Naive B cell (primary cell): ENCODE measurements at places on chromosomes 7 and 10. TPM values are rescaled to one million over a fixed set of nuclear protein-coding genes. Genes with fewer than 3 reads are reported as not detected.

GRCh38 chr10:44014644-44015250 lies 366.1 kb upstream of the ZNF32 start:
- DNase-seq, result no peak

- no peak for DNase-seq
These were observed 356.9 kb upstream of the GALNT17 start for GRCh38 chr7:70774950-70775527.

DNA sequence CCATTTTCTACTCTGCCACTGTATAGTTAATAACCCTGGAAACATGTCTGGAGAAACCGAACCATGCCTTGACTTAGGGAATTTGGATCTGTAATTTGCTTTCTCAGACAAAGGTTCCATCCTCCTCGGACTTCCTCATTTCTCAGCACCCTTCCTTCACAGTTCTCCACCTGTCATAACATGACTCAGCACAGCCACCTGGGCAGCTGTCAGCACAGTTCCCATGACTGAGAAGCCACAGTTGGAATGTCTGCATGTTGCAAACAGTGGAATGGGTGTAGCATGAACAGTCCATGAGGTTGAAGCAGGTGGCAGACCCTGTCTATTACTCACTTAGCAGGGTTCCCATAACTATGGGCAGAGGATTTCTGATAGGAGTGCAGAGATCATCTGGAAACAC lies 634 bp upstream of the OR9A4 start:
- DNase-seq, result no peak

DNA sequence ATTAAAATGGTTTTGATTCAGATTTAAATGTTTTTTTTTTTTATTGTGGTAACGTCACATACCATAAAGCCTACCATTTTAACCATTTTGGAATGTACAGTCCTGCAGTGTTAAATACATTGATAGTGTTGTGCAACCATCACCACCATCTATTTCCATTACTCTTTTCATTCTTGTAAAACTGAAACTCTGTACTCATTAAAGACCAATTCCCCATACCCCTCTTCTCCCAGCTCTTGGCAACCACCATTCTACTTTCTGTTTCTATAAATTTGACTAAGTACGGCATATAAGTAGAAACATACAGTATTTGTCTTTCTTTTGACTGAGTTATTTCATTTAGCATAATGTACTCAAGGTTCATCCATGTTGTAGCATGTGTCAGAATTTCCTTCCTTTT lies 96.2 kb downstream of the EXOC4 start:
- no peak for DNase-seq

DNA sequence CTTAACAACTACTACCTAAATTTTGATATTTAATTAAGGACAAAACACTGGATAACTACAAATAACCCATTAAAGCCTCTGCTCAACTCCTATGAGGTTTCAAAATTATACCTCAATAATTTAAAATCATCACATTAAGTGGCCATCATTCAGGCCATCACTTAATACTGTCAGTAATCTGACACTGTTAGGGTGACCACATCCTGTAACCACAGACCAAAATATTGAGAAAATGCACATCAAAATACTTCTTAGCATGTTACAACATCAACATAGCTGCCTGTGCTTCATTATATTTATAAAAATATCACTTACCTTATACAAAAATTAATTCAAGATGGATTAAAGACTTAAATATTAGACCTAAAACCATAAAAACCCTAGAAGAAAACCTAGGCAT lies 23.3 kb downstream of the SEM1 start:
- DNase-seq, result no peak

GRCh38 chr10:49160814-49161213 lies 27.0 kb upstream of the FAM170B start:
- no peak for DNase-seq

DNA sequence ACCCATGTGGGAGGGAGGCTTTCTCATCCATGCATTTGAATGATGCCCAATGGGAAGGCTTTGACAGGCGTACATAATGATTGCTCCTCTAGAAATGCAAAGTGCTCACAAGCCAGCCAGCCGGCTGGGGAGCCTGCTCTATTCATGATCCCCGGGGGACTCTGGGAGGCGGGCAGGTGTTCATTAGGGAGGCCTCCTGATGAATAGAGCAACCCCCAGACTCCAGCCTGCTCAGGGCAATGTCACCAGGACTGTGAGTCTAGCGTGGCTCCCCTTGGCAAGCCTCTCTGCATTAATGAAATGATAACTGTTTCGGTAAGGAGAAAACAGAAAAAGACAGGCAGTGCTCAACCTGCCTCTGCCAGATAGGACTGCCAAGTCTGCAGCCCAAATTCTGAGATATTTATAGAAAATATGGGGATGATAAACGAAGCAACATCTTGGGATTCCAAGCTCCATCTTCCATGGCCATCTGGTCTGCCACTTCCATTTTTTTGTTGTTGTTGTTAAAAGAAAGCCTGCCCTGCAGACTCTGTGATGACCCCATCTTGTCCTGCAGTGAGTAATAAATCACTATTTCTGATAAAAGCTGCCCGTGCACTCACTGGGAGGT lies 236.4 kb downstream of the PRPF18 start:
- no peak for DNase-seq

- DNase-seq, result no peak
These were observed 22.6 kb upstream of the ICA1 start for GRCh38 chr7:8284606-8285005.

- DNase-seq, result no peak
These were observed 32.2 kb downstream of the ZCCHC24 start for GRCh38 chr10:79413196-79413595.

DNA sequence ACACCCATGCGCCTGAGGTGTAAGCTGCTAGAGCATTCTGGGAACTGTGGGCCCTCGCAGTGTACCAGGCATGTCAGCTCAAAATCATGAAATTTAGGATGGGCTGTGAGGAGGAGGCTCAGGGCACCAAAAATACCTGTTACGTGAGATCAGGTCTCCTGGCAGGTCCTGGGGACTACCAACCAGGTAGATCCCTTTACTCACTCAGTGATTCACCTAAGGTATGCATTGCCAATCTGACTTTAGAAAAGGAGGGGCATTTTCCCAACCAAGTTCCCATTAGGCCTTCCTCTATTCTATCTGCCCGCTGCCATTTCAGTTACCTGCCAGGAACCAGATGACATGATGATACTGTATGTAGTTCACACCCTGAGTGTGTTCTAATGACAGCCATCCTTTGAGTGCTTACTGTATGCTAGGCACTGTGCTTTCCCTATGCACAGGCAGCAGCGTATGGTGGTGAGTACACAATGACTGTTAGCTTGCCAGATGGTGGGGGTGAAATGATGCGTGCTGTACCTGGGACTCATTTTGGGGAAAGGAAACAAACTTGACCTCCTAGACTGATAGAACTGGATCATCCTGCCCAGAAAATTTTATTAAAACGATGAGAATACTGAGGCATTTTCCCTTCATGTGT lies 62.0 kb downstream of the CFAP58 start:
- DNase-seq, result no peak

DNA sequence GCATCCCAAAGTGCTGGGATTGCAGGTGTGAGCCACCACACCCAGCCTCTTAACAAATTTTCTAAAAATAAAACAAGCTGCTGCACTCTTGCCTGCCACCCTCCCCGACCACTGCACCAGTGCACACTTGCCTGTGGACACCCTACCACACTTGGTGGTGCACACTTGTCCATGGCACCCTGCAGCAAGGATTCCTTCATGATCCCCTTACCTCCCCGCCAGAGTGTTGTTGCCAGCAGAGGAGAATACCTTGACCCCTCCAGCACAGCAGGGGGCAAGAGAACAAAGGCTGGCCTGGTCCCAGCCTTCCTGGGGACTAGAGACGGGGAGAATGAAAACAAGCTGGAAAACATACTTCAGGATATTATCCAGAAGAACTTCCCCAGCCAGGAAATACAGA lies 65.9 kb upstream of the KCND2 start:
- DNase-seq, result no peak

GRCh38 chr7:104362756-104363155 lies 34.4 kb downstream of the LHFPL3 start:
- DNase-seq, result no peak

DNA sequence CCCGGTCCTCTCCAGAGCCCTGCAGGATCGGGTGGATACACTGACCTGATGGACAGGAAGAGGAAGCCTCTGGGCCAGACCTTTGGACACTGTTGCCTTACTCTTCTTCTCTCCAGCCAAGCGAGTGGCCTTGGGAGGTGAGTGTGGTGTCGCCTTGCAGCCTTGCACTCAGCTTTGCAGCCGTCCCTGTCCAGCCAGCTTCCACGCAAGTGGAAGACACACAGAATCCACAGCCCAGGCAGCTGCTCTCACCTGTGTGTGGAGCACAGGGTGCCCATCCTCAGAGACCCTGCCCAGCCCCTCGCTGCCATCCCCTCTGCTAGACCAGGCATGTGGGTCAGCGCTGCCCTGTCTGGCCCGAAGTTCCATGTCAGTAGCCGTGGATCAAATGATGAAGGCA lies 239.1 kb downstream of the EBF3 start:
- no peak for DNase-seq

GRCh38 chr7:41930538-41931262 lies 227.8 kb upstream of the INHBA start:
- DNase-seq, result no peak

DNA sequence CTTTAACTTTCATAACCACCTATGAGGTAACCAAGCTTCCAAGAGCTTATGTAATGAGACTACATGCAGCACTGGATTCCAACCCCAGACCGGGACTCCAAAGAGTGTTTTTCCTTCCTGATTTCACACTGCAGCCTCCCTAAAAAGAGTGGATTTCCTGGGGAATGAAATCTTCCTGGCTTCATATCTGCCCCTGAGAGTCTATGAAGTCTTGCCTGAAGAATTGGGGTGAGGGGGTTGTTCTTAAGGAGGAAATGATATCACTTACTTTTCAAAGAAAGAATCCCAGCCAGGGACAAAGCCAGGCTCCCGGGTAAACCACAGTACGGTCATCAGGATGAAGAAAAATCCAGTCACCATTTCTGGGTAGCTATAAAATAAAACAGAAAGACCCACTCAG lies 29.7 kb downstream of the STMP1 start:
- no peak for DNase-seq

DNA sequence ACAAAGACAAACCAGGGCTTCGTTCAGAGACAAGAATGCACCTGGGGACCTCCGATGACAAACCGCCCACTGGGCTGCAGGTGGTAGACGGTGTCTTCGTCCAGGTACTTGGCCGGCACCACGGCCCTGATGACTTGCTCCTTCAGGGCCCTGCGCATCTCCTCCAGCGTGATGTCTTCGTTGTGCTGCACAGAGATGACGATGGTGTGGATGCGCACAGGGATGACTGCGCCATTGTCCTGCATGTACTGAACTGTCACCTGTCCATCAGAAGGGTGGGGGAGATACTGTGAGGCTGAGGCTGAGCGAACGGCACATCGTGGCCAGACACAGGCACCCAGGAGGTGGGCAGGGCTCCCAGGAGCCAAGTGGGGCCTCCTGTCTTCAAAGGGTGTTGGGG lies 13.1 kb downstream of the MAT1A start:
- no peak for DNase-seq

DNA sequence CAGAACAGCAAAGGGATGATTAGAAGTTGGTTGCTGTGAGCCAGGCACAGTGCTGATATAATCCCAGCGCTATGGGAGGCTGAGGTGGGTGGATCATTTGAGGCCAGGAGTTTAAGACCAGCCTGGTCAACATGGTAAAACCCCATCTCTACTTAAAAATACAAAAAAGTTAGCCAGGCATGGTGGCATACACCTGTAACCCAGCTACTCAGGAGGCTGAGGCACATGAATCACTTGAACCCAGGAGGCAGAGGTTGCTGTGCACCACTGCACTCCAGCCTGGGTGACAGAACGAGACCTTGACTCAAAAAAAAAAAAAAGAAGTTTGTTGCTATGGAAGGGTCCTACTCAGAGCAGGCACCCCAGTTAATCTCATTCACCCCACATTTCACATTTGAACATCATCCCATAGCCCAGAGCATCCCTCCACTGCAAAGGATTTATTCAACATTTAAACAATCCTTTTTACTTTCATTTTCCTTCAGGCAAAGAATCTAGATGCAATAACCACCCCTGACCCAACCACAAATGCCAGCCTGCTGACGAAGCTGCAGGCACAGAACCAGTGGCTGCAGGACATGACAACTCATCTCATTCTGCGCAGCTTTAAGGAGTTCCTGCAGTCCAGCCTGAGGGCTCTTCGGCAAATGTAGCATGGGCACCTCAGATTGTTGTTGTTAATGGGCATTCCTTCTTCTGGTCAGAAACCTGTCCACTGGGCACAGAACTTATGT lies 4.1 kb downstream of the IL6 start:
- no peak for DNase-seq

DNA sequence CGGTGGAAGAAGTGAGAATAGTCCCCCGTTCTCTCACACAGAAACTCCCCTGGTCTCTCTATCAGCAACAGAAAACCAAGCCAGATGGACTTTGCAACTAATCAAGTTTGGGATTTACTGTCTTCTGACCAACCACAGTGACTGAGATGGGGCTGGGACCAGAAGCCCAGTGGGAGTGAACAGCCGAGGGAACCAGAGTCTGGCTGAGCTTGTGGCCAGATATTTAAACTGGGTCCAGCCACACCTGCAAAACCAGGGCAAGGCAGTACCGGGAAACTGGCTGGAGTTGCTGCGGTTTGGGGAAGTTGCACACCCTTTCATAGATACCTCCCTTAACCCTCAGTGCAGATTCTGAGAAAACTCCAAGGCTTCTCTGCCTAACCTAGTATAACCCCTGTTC lies 6.0 kb downstream of the GSTK1 start:
- DNase-seq, result no peak

GRCh38 chr7:141312828-141313521 lies 238.2 kb upstream of the AGK start:
- DNase-seq, result no peak

GRCh38 chr7:155594163-155594732 lies 47.9 kb upstream of the CNPY1 start:
- no peak for DNase-seq

BMPR1A gene
- 1.1 TPM for polyA plus RNA-seq

IRF5 gene
- 54.4 TPM for polyA plus RNA-seq

ZNF503 gene
- polyA plus RNA-seq, result not detected

PSMG3 gene
- polyA plus RNA-seq, result 24.2 TPM

TMEM270 gene
- not detected for polyA plus RNA-seq

INA gene
- not detected for polyA plus RNA-seq

UNC5B gene
- not detected for polyA plus RNA-seq

VKORC1L1 gene
- 2.7 TPM for polyA plus RNA-seq

NEBL gene
- polyA plus RNA-seq, result not detected

PDZD7 gene
- not detected for polyA plus RNA-seq

TDRD1 gene
- not detected for polyA plus RNA-seq

PAX4 gene
- not detected for polyA plus RNA-seq

PTER gene
- 14.7 TPM for polyA plus RNA-seq

SRGN gene
- 29.4 TPM for polyA plus RNA-seq

NEUROG3 gene
- not detected for polyA plus RNA-seq
